Tibial nerve (tissue), 4 donors: ENCODE measurements at places on chromosomes 1 and 21. TPM values are rescaled to one million over a fixed set of nuclear protein-coding genes. Genes with fewer than 3 reads are reported as not detected.
A peak's percentile ranks its signal among the peaks of the same experiment; 100 is the strongest.

DNA sequence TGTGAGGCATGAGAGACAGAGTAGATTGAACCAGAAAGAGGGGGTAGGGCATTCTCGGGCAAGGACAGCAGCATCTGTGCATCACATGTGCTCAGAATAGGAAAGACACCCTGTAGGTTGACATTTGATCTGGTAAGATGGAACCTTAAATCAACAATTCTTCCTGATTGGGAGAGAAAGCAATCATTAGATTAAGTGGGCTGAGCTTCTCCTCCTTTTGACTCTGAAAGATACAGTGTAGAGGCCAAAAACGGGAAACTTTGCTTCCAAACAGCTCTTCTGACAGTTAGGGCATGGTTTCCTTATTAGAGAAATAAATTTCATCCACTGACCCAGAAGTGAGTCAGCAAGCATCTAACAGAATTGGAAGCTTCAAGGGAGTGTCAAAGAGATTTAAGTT is 9.7 kb downstream of the KIF14 start:
- no peaks in the 10 kb centered on the region for H3K36me3 ChIP-seq
- no peaks in the 10 kb centered on the region for H3K4me1 ChIP-seq
- H3K27me3 ChIP-seq: no peaks in the 10 kb centered on the region
- H3K27ac ChIP-seq: no peak overlapping the region
- DNase-seq: no peak
- no peak overlapping the region for H3K4me3 ChIP-seq

- H3K4me3 ChIP-seq: no peak overlapping the region
- no peak overlapping the region for H3K27ac ChIP-seq
- H3K36me3 ChIP-seq: no peaks in the 10 kb centered on the region
- DNase-seq: no peak
Observed at GRCh38 chr1:41935226-41935625, 16.5 kb upstream of the HIVEP3 start.

Gene FCGR3A
- 9.4 TPM for total RNA-seq

Gene TSPAN2
- total RNA-seq: 5.2 TPM

- no peaks in the 10 kb centered on the region for H3K27me3 ChIP-seq
- H3K27ac ChIP-seq: no peak overlapping the region
- DNase-seq: no peak
- no peak overlapping the region for H3K4me3 ChIP-seq
- no peaks in the 10 kb centered on the region for H3K36me3 ChIP-seq
Observed at GRCh38 chr1:187411118-187411517, 582.4 kb downstream of the PLA2G4A start.

Gene IGSF9
- total RNA-seq: not detected

DNA sequence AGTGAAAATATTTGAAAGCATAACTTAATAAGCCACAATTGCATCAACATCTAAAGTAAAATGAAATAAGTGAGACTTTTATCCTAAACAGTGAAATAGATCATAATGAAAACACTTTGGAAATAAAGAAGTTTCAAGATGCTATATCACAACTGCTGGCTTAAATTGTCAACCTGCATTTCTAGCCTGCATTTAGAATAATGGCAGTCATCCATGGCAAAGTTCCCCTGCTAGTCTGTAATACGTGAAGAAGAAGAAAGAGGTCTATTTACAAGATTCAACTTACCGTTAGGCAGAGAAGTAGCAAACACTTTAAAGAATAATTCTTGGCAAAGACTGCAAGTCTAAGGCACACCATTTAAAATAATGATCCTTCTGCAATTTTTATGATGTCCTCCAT is 133.6 kb downstream of the DPYD start:
- DNase-seq: no peak
- no peaks in the 10 kb centered on the region for H3K4me1 ChIP-seq
- H3K4me3 ChIP-seq: no peak overlapping the region
- no peak overlapping the region for H3K27ac ChIP-seq

Gene CD34
- total RNA-seq: 58.1 TPM

Gene GFI1
- 0.30 TPM for total RNA-seq

Gene CYP4B1
- total RNA-seq: 578 TPM

GRCh38 chr1:108712606-108713150 is at the start of gene FNDC7:
FNDC7 (plus strand) TSS chr1:108712908; CDS start chr1:108712934, 26 bp downstream.
- no peak within 1 kb of the TSS for H3K27ac ChIP-seq
- no peaks in the 10 kb centered on the region for H3K36me3 ChIP-seq
- H3K4me3 ChIP-seq: no peak within 1 kb of the TSS
- H3K27me3 ChIP-seq: no peaks in the 10 kb centered on the region
- H3K4me1 ChIP-seq: no peaks in the 10 kb centered on the region
- DNase-seq: no peak

GRCh38 chr21:41600556-41600955 is 92.6 kb upstream of the TMPRSS2 start:
- no peak overlapping the region for H3K27ac ChIP-seq
- no peak overlapping the region for H3K4me3 ChIP-seq
- no peak for DNase-seq
- no peaks in the 10 kb centered on the region for H3K4me1 ChIP-seq
- no peaks in the 10 kb centered on the region for H3K36me3 ChIP-seq

DNA sequence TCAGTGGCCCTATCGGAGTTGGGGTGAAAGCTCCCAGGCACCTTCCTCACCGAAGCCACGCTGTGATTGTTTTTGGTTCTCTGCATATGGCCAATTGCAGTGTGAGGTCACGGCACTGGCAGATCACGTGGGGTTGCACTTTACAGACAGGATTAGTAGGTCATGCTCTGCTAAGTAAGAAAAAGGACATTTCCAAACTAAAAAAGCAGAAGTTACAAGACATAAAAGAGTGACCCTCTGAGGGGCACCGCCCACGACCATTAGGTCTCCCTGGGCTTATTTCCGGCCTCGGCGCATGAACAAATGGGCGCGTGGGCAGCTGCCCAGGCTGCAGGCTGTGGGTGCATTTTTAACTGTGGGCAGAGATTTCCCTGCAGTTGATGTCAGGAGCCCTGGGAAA is 2.0 kb downstream of the CAPN9 start:
- no peak overlapping the region for H3K4me3 ChIP-seq
- H3K27me3 ChIP-seq: no peaks in the 10 kb centered on the region
- no peak overlapping the region for H3K27ac ChIP-seq
- H3K36me3 ChIP-seq: no peaks in the 10 kb centered on the region
- no peaks in the 10 kb centered on the region for H3K4me1 ChIP-seq

Gene HIVEP3
- total RNA-seq: 4.6 TPM

DNA sequence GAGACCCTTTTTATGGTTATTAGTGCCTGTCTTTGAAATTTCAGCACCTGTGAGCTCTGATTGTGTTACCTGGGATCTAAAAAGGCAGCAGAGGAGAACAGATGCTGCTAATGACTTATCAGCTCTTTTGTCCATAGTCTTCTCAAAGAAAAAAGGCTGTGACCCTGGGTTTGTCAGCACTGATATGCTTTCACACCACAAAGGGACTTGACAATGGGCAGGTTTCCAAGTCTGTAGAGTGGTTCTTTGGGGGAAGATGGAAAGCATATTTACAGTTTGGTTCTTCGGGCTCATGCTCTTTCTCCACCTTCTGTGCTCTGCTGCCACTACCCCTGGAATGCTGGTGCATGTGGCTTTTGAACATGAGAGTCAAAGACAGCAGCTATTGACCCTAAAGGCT is 32.0 kb downstream of the DNAJC6 start:
- H3K4me1 ChIP-seq: no peaks in the 10 kb centered on the region
- no peaks in the 10 kb centered on the region for H3K36me3 ChIP-seq
- no peak overlapping the region for H3K27ac ChIP-seq
- DNase-seq: no peak

Gene SYTL1
- total RNA-seq: 2.1 TPM

Gene KCNC4
- total RNA-seq: 2.9 TPM

Gene PLCH2
- 0.22 TPM for total RNA-seq

- no peak for DNase-seq
- H3K36me3 ChIP-seq: no peaks in the 10 kb centered on the region
- H3K4me3 ChIP-seq: no peak overlapping the region
- no peaks in the 10 kb centered on the region for H3K4me1 ChIP-seq
- no peaks in the 10 kb centered on the region for H3K27me3 ChIP-seq
Observed at GRCh38 chr1:14094611-14095400, 394.8 kb downstream of the PRDM2 start.

- DNase-seq: no peak
- H3K27ac ChIP-seq: no peak overlapping the region
- no peaks in the 10 kb centered on the region for H3K27me3 ChIP-seq
- H3K4me3 ChIP-seq: no peak overlapping the region
Observed at GRCh38 chr1:91548376-91549040, 47.9 kb downstream of the CDC7 start.

- H3K4me1 ChIP-seq: peaks cover 4% of the 10 kb centered on the region
- H3K27me3 ChIP-seq: no peaks in the 10 kb centered on the region
- no peaks in the 10 kb centered on the region for H3K36me3 ChIP-seq
- no peak overlapping the region for H3K27ac ChIP-seq
Observed at GRCh38 chr1:117017062-117017461, 15.5 kb downstream of the CD101 start.

- H3K27ac ChIP-seq: no peak overlapping the region
- no peaks in the 10 kb centered on the region for H3K36me3 ChIP-seq
- no peak for DNase-seq
- H3K4me3 ChIP-seq: no peak overlapping the region
Observed at GRCh38 chr1:182255494-182255893, 136.1 kb downstream of the GLUL start.

DNA sequence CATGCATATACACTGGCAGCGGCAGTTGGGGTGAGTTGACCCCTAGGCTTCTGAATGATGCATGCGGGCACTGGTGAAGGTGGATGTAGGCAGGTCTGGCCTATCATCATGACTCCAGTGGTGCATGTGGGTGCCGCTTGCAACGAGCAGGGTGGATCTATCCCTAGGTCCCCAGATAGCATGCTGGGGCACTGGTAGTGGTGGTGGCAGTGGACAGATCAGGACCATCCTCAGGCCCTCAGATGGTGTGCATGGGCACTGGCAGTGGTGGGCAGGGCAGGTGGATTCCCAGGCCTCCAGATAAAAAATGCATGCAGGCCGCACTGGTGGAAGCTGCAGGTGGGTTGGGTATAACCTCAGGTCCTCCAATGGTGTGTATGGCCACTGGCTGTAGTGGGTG is 52.4 kb downstream of the CATSPERE start:
- H3K4me1 ChIP-seq: no peaks in the 10 kb centered on the region
- H3K27me3 ChIP-seq: no peaks in the 10 kb centered on the region
- no peak overlapping the region for H3K4me3 ChIP-seq

Gene SVBP
- total RNA-seq: 76.0 TPM

GRCh38 chr1:161200421-161200991 is 1.7 kb upstream of the ADAMTS4 start:
- DNase-seq: no peak
- H3K27ac ChIP-seq: peak overlapping the region; percentile 95
- H3K36me3 ChIP-seq: no peaks in the 10 kb centered on the region
- H3K4me1 ChIP-seq: peaks cover 90% of the 10 kb centered on the region
- peak overlapping the region; percentile 82 for H3K4me3 ChIP-seq

GRCh38 chr21:44503901-44504399 is 36.0 kb downstream of the KRTAP10-1 start:
- H3K4me3 ChIP-seq: no peak overlapping the region
- H3K36me3 ChIP-seq: no peaks in the 10 kb centered on the region
- no peak overlapping the region for H3K27ac ChIP-seq
- no peaks in the 10 kb centered on the region for H3K27me3 ChIP-seq

DNA sequence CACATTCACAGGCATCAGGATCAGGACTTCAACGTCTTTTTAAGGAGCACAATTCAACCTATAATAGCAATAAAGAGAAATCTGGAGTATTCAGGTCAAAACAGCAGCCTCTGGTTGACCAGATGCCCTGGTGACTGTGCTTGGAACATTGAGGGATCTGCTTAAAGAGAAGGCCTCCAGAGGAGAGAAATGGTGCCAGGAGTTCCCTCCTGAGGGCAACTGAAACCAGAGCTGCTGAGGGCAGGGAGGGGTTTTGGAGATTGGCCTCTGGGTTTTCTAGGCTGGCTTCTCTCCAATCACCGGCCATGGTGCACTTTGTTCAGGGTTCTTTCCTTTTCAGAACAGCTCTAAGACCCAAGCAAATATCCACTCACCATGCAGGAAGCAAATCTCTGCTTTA is 190.7 kb upstream of the KIAA0040 start:
- no peak overlapping the region for H3K27ac ChIP-seq
- H3K36me3 ChIP-seq: no peaks in the 10 kb centered on the region
- no peaks in the 10 kb centered on the region for H3K4me1 ChIP-seq
- H3K27me3 ChIP-seq: no peaks in the 10 kb centered on the region
- no peak overlapping the region for H3K4me3 ChIP-seq

Gene TMPRSS15
- total RNA-seq: not detected

Gene CIART
- total RNA-seq: 6.8 TPM
